ENCODE measurements at places on chromosomes 5 and 9.
A peak's percentile ranks its signal among the peaks of the same experiment; 100 is the strongest.

DNA sequence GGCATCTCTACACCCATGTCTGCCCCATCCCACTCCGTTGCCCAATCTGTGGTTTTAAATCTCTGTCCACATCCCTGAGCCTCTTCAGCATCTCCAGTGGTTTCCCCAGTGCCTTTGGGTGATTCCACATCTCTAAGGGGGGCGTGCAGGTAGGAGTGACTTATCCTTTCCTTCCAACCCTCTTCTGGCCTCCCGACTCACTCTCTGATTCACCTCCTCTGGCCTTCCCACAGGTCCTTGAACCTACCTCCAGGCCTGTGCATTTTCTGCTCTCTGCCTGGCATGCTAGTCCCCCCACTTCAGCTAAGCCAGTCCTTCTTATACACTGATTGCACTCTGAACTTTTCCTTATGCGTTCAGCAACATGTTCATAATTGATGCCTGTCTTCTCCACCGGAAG is 99.0 kb downstream of the RALGPS1 start:
- DNase-seq = no peak

DNA sequence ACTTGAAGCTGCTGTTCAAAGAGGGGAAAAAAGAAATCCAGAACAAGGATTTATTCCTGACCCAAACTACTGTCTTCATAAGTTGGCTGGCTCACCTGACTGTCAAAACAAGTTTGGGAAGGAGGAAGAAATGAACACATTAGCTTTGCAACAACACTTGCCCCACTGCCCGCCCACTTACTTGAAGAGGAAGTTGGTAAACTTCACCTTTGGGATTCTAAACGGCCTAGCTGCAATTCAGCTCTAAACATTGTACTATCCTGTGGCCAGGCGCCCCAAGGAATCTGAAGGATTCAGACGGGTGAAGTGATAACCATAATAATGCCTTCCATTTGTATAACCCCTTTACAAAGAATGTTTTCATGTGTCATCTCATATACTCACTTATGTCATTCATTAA is 199.4 kb downstream of the ARRDC3 start:
- no peak for DNase-seq

DNA sequence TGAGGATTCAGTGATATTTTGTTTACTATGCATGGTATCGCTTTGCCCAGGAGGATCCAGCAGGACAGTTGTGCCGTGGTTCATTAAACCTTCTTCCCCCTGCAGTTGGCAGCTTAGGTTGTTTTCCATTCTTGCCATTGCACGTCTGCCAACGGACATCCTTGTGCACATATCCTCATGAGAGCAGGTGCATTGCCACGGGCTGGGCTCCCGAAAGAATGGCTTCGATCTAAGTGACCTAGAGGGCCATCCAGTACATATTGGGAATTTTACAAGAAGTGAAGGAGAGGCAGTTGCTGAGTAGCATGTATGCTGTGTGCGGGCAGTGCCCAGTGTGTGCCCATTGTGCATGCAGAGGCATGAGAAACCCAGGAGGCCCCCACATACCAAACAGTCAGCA is 22.1 kb downstream of the HRH2 start:
- DNase-seq = no peak

DNA sequence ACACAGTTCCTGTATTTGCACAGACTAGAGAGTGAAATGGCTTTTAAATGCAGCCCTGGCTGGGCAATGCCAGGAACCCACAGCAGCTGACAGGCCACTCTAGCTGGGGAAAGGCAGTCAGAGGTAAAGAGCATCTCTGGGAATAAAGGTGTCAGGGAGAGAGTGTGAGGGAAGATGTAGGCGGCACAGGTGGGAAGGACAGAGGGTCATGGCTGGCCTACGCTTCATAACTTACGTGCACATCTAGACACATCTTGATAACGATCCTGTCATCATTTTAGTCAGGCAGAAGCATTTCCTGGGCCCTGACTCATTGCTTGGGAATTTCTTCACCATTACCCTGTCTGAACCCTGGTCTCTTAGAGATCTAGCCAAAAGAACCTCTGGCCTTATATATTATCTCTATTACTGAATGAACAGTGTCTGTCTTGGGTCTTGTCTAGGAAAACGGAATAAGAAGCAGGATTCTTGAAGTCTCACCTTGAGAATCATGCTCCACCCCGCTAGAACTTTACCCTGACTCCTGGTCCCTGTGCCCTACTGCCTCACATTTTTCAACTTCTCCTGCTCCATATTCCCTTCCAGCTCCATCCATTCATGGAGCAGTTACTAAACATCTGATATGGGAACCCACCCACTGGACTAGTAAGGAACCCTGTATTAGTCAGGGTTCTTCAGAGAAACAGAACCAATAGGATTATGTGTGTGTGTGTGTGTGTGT is 106.4 kb upstream of the ELL2 start:
- DNase-seq = no peak

GRCh38 chr5:109553846-109554245 is 135.9 kb upstream of the MAN2A1 start:
- DNase-seq = no peak

- peak; percentile 55 for DNase-seq
Observed at GRCh38 chr5:139251281-139251687, 42.3 kb upstream of the MATR3 start.
